ENCODE measurements at places on chromosomes 1 and 21.

DNA sequence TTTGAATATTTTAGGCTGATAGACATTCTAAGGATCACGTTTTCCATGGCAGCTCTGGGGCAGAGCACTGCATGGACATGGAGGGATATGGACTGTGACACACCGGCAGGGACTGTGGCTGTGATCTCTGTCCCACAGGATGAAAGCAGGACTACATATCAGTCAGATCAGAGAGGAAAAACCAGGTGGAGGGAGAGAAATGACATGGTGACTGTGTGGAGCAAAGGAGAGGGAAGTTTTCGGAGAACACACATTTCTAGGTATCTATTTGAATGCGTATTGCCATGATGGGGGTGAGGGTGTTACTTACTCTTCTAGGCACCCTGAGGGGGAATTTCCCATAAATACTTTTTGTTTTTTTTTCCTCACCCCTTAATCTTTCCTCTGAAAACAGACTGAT, 3.2 kb upstream of the CD1C start:
- DNase-seq = no peak

- DNase-seq = no peak
Observed at GRCh38 chr1:150613061-150613920, 16.1 kb downstream of the ENSA start.

DNA sequence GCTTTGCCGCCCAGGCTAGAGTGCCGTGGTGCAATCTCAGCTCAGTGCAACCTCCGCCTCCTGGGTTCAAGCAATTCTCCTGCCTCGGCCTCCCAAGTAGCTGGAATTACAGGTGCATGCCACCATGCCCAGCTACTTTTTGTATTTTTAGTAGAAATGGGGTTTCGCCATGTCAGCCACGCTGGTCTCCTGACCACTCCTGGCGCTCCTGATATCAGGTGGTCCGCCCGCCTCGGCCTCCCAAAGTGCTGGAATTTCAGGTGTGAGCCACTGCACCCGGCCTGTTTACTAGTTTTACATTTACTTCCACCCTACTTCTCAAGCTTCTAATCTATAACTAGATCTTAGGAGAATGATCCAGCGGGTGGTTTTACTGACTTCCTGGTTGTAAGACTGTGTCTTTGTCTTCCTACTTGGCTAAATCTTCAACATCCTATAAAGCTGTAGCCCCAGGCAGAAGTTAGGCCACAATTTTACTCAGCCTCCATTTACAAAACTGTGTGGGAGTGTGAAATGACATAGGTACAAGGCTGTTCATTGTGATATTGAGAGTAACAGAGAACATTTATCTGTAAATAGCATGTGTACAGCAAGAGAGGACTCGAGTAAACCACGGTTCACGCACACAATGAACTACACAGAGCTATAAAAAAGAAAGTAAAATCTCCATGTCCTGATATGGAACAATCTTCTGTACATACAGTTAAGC, 9.6 kb upstream of the POU2F1 start:
- no peak for DNase-seq

DNA sequence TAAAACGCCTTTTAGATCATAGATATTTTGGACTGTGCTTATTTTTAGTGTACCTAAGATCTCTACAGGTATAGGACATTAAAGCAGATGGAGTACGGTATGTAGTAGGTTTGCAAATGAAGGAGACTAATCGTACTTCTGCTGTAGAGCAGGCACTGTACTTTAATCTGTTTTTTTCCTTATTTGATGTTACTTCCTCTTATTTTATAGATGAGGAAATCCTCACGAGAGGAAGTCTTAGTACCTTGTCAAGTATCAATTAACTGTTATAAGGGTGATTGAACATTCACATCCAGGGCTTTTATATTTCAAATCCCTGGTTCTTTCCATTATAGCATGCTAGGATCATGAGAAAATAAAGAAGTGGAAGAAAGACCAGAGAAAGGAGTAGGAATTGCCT, 41.1 kb downstream of the CACHD1 start:
- no peak for DNase-seq

GRCh38 chr1:10211805-10212410, 1.5 kb downstream of the KIF1B start:
- no peak for DNase-seq

- DNase-seq = no peak
Observed at GRCh38 chr1:246214708-246215509, 292.2 kb downstream of the SMYD3 start.

DNA sequence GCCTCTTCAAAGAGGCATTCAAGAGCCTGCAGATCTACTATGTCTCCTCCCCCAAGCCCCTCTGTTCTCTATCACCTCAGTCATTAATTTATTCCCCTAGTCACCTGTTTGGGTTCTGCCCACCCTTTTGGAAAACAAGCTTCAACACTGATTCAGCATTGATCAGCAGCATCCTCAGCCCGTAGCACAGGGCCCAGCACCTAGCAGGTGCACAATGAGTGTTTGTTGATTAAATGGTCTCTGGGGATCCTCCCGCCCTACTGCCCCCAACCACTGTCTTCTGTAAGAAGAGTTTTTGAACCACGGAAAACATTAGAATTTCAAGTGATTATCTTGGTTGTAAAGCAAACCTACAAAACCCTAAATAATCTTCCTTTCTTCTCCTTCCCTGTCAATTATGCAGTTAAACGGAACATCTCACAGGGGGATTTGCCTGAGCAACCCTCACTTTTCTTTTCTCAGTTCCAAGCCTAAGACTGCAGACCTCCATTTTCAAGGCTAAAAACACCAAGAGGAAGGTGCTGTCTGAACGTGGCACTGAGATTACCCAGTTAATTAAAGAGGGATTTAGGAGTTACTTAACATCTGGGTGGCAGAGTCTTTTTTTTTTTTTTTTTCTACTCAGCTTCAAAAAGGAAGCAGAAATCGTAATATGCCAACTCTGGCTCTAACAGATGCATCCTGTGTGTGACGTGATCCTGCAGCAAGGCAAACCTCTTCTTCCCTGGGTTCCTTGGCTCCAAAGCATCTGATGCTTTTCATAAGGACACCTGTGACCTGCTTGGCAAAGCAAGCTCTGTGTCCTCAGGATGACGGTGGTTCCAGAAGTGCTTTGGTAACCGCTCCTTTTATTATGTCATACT, 163.0 kb downstream of the KAZN start:
- no peak for DNase-seq

DNA sequence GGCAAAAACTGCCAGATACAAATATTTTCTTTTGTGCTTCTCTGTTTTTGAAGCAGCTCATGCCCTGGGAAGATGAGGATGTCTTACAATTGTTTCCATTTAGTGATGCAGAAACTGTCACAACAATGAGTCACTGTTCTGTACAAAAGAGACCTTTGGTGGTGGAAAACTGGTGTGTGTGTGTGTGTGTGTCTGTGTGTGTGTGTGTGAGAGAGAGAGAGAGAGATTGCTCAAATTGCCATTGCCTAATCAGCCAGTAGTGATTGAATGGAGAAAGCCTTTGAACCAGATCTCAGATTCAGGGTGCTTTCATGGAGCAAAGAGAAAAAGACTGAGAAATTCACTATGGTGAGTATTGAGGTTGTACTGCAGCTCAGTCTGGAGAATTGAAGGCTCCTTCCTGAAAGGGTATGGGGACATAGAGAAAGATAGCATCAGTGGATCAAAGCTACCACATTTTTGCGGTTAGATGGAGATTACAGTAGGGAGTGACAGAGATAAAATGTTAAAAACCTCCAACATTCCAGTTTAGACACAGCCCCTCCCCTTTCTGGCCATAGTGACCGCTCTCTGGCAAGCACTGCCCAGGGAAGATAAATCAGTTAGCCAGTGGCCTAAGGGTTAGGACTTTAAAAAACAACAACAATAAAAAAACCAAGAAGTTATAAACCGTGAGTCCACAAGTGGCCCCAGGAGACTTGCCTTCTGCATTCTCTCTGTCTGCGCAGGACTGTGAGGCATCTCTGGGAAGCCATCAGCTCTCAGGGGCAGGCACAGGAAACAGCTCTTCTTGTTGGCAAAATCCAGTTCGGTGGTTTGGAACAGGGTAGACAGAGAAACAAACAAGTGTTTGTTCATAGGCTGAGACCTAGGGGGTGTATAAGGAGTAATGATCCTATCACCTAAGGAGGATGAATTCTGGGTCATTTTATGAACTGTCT, 406.5 kb downstream of the DUSP10 start:
- no peak for DNase-seq

DNA sequence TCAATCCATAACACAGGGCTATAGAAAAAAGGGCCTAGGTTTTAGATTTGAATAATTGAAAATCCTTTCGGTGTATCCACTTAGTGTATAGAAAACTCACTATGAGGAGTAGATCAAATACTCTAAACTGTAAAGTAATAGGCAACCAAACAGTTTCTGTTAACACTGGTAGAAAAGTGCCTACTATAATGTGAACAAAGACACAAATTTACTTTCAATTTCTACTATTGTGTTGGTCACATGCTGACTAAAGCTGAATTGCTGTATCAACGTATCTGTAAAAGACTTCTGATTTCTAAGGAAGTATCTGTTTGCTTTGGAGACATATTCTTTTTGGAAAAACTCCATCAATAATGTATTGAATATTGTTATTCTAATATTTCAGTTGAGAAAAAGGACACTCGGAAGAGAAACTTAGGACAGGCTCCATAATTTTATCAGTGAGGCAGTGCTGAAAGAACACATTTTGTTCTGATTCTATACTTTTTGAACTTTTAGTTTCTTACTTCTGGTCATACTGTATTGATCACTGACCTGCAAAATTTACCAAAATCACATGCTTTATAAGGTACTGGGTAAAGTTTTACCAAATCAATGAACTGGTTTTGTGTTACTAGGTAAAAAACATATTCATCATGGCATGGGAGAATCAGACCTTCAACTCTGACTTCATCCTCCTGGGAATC, at the start of gene OR2M5:
OR2M5 (plus strand) TSS at position 636 of the 686 bp plus-strand sequence; CDS start at position 636, 0 bp downstream.
- DNase-seq = no peak

DNA sequence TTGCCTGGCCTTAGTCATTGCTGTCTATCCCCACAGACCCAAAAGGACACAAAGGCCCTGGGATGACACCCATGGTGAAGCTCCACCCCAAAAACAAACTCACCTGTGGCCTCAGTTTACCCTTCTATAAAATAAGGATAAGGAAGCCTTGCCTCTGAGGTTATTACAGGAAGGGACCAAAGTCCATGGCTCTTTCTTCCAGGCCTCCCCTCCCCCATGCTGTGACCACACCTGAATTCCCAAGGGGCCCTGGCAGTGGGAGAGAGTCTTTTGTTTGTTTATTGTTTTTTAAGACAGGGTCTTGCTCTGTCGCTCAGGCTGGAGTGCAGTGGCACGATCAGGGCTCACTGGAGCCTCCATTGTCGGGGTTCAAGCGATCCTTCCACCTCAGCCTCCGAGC, 10.5 kb upstream of the TNFRSF25 start:
- no peak for DNase-seq

- no peak for DNase-seq
Observed at GRCh38 chr1:4944911-4945310, 290.5 kb downstream of the AJAP1 start.

GRCh38 chr1:233034836-233035235, 84.4 kb downstream of the NTPCR start:
- DNase-seq = no peak

DNA sequence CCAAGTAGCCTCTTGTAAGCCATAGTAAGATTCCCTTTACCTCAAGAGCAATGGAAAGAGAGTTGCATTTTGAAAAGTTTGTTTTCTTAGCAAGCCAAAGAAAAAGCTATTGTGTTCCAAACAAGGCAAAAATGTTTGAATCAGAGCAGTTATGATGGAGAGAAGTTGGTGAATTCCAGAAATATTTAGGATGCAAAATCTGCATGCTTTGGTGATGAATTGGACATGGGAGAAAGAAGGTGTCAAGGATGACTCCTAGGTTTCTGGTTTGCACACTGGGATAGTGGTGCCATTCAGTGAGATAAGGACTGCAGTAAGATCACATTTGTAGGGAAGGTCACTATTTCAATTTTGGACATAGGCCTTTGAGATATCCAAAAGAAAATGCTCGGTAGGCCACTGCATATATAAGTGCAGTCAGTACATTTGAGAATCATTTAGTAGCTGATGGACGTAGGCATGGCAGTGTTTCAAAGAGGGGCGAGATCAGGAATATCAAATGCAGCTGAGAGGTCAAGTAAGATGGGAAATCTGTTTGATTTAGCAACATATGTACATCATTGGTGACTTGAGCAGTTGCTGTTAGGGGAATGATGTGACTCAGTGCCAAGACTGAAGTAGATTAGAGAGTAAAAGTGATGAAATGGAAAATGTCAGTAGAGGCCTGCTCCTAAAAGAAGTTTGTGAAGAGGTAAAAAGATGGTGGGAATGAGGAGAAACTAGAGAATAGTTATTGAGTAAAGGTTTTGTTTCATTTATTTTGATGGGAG, 33.9 kb upstream of the GPR25 start:
- no peak for DNase-seq

GRCh38 chr1:231181271-231181670, 19.4 kb downstream of the TRIM67 start:
- DNase-seq = no peak

- DNase-seq = no peak
Observed at GRCh38 chr1:208061632-208062031, 150.7 kb upstream of the CD34 start.

DNA sequence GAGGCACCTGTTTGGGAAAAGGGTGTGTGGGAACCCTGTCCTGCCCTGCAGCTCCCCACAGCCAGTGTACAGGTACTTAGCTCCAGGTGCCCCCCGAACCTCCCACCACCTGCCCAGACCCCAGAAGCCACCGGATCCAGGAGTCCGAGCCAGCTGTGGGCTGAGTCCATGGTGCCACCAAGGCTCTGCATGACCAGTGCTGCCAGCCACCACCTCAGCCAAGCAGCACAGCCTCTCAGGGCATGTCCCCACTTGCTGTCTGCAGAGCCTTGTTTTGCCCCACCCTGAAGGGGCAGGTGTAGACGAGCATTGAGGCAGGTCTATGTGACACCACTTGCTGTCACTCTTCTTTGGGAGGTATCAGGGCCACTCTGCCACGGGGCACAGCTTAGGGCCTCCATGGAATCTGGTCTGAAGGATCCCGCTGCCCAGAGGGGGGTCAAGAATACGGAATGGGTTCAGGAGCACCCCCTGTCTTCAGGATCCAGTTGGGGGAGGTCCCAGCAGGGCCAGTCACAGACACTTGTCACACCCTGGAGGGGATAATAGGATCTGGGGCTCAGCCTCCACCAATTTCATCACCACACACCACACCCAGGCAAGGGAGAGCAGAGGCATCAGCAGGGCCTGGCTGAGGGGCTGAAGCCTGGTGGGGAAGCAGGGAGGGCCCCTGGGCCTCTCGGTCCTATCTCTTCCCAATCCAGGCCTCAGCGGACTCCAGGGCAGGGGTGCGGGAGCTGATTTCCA, 27.7 kb downstream of the ARHGEF19 start:
- no peak for DNase-seq

- DNase-seq = no peak
Observed at GRCh38 chr1:2345297-2346075, 45.9 kb downstream of the MORN1 start.

- DNase-seq = no peak
Observed at GRCh38 chr1:83882906-83883305, 116.0 kb downstream of the TTLL7 start.

DNA sequence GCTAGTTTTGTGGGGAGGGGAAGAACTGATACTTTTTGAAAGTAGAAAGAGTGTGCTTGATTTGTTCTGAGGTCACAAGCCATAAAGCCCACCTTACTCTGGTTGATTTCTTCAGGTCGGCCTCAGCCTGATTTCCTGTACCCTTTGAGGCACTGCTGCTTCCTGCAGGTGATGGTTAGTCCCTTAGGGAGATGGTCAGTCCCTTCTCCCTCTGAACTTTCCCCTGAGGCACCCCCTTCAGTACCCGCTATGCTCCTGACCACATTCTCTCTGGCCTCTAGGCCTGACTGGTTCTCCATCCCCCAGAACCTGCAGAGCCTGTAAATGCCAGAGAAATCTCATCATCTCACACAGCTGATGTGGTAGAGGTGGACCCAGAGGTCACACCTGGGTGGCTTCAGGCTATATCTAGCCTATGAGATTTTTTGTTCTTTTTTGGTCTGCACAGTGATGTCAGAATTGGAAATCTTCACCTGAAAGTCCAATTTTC, 15.0 kb upstream of the ID3 start:
- no peak for DNase-seq

Data from naive thymus-derived CD8-positive, alpha-beta T cell (primary cell).